MV-4-11 (cell line): ENCODE measurements at places on chromosomes 2 and 18.

DNA sequence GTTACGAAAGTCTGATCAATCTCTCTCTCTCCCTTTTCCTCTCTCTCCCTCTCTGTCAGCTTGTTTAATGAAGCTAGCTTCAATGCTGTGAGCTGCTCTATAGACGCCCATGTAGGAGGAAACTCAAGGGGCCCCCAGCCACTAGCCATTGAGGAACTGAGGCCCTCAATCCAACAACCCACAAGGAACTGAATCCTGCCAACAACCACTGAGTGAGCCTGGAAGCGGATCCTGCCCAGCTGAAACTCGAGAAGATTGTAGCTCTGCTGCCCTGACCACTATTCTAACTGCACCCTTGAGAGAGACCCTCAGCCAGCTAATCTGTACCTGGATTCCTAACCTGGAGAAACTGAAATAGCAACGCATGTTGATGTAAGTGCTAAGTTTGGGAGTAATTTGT lies 129.2 kb downstream of the BCL11A start:
- DNase-seq = peak; percentile 86

DNA sequence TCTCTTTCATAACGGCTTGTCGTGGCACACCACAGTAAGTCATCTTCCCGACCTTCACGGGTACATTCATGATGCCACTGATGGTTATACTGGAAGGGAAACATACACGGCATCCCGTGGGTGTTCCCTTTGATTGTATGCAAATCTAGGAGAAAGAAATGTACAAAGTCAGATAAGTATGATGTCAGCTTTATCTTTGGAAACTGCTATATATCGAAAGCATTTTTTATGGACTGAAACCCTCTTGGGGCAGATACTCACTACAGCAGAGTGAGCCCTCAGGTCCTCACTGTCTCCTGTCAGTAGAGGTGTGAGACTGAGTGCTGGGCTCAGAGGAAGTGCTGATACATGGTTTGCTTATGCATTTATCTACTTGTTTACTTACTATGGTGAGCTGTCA lies 20.4 kb downstream of the PLA2R1 start:
- no peak for DNase-seq

DNA sequence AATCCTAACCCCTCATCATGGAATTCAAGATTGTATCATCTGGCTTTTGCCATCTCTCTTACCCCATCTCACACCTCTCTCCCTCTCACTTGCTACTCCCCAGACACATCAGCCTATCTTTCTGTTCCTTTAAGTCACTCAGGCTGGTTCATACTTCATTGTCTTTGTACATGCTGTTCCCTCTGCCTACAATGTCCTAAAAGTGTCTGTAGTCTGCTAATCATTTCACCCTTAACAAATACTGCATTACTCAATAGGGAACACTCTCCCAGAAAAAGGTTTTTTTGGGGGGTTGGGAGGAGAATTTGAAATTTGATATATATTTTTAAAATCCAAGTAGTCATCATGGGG lies 146.2 kb upstream of the KLF7 start:
- DNase-seq = no peak

GRCh38 chr2:129861666-129862288 lies 117.7 kb upstream of the RAB6C start:
- DNase-seq = no peak

GRCh38 chr2:162591403-162592083 lies 247.0 kb downstream of the KCNH7 start:
- DNase-seq = peak; percentile 2

DNA sequence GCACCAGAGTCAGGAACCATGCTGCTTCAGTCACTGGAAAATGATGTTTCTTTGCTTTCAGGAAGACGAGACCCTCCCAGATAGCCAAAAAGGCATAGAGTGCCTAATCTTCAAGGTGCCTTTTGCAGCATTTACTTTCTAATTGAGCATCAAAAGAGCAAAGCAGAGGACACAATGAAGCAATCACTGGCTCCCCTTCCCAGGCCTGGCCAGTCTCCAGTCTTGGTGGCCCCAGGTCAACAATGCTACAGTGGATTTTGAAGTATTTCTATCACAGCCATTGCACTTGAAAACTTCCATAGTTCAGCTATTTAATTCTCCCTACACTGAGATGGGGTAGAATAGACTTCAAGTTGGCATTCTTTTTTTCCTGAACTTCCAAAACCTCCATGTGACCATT lies 15.4 kb downstream of the ZBTB7C start:
- DNase-seq = no peak

- no peak for DNase-seq
Measured at GRCh38 chr2:42569116-42569711, 782 bp downstream of the MTA3 start.

DNA sequence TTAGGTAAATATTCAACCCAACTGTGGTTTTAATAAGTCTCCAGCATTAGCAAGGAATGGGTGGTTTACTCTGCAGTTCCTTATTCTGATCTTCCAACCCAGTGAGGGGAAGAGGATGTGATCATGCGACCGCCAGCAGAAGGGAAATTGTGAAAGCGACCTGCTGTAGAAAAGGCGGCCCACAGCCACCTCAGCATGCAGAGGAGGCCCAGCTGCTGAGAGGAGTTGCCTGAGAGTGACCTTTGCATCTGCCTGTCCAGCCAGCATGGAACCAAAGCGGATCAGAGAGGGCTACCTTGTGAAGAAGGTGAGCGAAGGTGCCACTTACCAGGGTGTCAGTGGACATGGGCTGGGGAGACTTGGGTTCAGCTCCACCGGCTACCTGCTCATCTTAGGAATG lies at the start of gene PLEK:
TSS of gene PLEK (plus strand) at position 196 of the 400 bp plus-strand sequence. CDS start at position 266, 70 bp downstream.
- peak; percentile 98 for DNase-seq

DNA sequence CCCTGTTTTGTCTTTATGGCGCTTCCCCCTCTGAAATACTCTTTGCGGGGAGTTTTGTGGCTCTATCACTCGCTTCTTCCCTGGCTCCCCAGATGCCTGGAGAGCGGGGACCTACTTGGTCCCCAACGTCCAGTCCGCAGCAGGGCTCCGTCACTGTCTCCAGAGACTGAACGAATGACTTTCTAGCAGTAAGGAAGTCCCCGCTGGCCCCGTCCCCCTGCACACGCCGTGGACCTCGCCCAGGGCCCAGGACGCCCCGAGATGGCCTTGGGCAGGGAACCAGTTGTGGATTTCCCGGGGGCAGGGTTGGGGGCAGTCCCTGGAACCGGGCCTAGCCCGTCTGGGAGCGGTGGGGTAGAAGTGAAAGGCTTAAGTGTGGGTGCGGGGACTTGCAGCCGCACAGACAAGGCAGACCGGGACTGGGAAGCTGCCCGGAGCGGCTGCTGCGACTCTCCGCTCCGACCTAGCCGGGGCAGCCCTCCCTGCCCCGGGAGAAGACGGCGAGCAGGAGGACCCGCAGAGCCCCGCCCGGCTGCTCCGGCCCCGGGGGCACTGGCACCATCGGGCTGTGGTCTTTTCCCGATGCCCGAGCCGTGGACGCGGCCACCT lies 821 bp upstream of the EPHA4 start:
- DNase-seq = no peak

DNA sequence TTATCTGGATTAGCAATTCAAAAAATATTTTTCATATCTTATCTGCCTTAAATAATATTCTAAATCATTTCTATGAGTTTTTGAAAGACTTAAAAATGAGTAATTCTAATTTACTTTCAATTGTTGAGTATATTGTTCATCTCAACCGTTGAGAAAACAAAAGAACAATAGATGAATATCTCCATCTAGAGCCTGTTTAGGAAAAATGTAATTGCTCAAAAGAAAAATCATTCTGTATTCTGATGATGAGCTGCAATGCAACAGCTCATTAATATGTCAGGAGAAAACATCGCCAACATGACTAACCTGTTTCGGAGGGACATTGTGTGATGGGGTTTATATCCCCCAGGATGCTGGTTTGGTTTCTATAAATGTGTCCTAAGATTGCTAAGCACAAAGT lies 417.6 kb downstream of the SUCLG1 start:
- DNase-seq = no peak

DNA sequence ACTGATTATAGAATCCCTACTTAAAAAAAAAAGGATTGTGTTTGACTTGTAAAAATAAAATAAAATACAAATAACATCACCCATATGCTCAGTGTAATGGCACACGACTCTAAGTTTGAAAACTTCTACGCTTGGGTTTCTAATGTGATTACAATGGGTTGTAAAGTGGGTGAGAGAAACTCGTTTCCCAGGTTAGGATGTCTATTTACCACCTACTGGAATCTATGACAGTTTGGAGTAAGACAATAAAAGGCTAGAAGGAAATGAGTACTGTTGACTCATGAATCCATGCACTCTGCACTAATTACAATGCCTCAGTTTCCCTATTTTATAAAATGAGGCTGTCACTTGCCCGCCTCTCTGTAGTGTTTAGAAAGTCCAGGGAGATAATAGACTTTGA lies 204.2 kb upstream of the FBXO11 start:
- no peak for DNase-seq

DNA sequence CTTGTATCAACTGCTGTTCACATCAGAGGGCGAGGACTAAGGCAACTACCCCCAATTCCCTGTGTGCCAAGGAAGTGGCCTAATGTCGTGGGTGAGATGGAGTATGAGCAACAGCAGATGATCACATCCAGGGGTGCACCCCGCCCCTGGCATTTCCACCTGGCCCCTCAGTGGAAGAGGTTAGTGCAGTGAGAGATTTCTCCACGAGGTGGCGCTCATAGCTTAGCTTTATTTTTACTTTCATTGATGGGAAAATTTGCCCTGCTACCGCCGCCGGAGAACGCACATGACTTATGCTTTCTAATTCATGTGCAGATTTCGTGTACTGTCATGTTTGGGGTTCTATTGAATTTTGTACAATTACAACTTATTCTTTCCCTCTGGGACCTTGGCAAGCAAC lies 470.6 kb upstream of the MEX3C start:
- DNase-seq = peak; percentile 18

DNA sequence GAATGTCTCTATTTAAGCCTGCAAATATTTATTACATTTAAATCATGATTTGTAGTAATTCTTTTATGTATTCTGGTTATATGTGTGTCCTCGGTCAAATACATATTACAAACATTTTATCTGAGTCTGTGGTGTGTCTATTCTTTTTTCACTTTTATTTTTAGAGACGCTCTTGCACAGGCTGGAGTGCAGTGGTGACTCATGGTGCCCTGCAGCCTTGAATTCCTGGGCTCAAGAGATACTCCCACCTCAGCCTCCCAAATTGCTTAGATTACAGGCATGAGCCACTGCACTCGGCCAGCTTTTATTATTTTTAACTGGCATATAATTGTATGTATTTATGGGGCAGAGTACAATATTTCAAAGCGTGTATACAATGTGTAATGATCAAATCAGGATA lies 47.5 kb downstream of the ARID5A start:
- DNase-seq = no peak

- no peak for DNase-seq
Measured at GRCh38 chr2:208195531-208195930, 5.7 kb upstream of the C2orf80 start.

DNA sequence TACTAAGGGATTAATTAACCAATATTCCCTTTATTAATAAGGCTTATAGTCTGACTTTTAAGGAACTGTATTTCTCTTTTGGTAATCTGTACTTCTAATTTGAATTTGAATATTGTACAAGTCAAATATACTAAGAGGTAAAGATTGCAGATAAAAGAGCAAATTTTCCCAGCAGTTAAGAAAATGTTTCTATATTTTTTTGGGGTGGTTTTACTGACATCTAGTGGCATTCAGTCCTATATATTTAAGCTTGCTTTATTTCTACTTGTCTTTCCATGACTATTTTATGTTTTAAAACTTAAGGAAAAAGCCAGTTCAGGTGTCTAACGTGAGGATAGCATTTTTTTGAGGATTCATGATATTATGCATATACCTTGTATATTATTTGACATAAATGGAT lies 41.6 kb downstream of the TDRD15 start:
- DNase-seq = no peak

DNA sequence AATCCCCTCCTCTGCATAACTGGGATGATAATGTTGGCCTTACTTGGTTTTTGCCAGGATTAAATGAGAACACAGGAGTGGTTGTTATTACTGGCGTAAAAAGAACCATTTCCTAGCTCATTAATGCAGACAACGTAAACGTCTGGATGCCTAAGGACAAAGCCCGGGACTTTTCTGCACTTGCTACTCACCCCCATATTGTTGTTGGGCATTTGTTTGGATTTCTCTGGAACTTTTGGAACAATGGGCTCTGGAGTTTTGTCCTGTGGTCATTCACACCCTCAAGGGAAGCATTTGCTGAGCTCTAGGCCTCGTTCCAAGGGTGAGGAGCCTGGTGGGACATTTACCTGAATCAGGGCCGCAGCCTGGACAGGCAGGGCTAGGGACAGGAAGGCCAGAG lies 76.0 kb downstream of the HS1BP3 start:
- DNase-seq = no peak

GRCh38 chr2:119673796-119674195 lies 5.2 kb upstream of the TMEM177 start:
- no peak for DNase-seq

DNA sequence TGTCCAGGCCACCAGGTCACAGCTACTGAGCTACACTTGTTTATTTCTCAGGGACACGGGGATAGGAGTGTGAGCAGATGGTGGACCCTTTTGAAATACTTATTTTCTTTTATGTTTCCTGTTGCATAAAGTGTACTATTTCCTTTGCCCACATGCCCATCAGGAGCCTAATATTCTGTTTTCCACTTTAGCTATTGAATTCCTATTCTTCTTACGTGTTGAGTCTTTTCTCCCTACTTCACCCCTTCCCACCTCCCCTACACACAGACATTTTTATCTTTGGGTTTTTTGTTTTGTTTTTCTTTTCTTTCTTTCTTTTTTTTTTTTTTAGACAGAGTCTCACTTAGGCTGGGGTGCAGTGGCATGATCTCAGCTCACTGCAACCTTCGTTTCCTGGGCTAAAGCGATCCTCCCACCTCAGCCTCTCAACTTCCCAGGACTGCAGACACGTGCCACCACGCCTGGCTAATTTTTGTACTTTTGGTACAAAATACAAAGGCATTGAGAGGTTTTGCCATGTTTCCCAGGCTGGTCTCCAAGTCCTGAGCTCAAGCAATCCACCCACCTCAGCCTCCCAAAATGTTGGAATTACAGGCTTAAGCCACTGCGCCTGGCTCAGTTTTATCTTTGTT lies 5.2 kb upstream of the GPR55 start:
- DNase-seq = no peak

GRCh38 chr18:70024093-70024492 lies 76.4 kb upstream of the CD226 start:
- no peak for DNase-seq

DNA sequence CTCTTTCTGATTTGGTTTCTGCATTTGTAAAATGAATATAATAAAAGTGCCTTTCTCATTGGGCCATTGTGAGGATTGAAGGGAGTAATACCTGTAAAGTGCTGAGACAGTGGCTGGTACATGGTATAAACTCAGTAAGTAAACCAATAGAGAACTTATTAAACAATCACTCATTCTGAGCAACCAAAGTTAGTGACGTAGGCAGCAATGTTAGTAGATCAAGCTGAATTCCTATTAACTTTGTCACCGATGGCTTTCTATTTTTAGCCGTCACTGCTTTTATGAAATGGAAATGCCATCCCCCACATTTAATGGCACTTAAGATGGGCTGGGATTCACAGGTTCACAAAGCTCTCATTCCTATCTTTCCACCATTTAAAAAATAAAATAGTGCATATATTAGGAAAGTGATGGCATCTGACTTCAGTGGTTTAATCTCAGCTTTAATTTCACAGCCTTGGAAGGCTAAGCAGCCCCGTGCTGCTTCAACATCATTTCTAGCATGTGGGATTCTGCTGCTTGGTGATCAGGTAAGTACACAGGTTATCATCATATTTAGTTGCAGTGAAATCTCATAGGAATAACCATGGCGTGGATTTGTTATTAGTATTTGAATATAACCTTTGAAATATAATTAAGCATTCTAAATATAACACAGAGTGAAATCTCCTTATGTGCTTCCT lies 17.6 kb upstream of the PPP4R1 start:
- no peak for DNase-seq

- peak; percentile 43 for DNase-seq
Measured at GRCh38 chr2:143263066-143263625, 133.9 kb downstream of the ARHGAP15 start.
